ENCODE measurements at places on chromosomes 12 and 14.

DNA sequence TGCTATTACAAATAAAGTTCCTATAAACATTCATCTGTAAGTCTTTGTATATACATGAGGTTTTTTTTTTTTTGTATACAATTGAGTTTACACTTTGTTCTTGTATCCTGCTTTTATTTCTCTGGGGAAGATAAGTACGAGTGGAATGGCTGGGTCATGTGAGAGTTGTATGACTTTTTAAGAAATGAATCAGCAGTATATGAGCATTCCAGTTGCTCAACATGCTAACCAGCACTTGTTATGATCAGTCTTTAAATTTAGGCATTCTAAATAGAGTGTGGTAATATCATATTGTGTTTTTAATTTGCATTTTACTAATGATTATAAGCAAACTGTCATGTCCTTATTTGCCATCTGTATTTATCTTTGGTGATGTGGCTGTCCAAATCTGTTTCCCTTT is 44.7 kb upstream of the AMIGO2 start:
- DNase-seq: no peak

DNA sequence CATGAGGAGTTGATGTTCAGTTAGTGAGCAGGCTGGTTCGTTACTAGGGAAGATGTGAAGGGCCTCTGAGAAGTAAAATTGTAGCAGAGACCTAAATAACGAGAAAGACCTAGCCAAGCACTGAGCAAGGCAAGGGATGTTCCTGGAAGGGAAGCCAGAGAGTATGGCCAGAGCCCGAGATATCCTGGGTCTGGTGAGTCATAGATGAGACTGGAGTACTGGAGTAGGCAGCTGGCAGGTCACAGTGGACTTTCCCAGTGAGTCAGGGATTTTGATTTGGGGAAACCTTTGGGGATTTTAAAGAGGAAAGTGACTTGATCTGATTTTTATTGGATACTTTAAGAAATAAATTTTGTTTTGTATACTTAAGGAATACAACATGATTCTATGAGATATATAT is 369.0 kb downstream of the DIO2 start:
- peak; percentile 20 for DNase-seq

DNA sequence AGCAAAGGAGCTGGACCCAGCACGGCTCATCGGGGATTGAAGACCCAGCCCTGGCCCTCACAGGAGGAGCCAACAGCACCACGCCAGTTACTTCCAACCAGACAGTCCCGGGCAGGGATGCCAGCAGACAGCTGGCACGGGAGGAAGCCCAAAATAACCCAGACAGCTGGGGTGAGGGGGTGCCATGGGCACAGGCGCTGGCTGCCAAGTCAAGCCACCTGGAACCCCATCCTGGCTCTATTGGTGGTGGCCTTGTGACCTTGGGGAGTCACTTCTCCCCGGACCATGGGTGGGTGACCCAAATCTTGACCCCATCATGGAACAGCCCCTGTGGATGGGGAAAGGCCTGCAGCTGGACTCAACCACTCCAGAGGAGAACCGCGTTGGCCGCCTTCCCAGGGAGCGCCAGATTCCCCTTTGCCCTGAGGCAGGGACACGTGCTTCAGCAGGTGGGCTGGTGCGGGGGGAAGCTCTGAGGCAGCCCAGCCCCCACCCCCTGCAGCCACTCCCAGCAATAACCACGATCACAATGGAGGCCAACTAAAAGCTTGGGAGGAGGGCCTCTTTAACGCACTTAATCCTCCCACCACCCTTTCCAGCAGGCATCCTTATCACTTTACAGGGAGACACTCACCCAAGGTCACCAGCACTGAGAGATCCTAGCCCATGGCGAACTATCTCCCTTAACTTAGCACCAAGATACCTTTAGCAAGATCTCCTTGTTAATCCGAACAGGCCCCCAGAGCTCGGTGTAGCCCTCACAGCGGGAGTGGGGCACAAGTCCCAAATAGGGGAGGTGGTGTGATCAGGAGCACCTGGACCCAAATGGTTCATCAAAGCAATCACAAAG is 4.7 kb upstream of the RHOF start:
- no peak for DNase-seq

- no peak for DNase-seq
Observed at GRCh38 chr14:78242086-78242485, 71.9 kb downstream of the NRXN3 start.

Measured in A549 (cell line).